Activated T-cell treated with anti-CD3 and anti-CD28 coated beads, Interleukin-2, amount 50 U/mL, for 1 hour (primary cell): ENCODE measurements at places on chromosomes 6 and 20.

GRCh38 chr6:120735641-120736040 lies 598.6 kb downstream of the TBC1D32 start:
- DNase-seq = no peak

DNA sequence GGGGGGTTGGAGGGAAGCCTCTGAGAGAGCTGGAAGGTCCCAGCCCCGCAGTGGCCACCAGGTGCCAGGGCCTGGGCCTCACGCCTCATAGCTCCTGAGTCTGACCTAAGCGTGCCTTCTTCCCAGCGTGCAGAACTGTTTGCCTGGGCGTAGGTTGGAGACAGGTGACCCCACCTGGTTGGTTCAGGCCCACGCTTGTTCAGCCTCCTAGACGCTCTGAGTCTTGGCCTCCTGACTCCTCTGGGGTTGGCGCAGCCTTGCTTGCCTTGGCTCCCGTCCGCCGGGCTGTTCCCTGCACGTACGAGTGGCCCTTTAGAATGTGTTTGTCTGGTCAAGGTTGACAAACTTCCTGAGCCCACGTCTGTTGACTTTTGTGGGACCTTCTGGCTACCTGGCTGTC lies 70.8 kb downstream of the EYA2 start:
- DNase-seq = no peak

DNA sequence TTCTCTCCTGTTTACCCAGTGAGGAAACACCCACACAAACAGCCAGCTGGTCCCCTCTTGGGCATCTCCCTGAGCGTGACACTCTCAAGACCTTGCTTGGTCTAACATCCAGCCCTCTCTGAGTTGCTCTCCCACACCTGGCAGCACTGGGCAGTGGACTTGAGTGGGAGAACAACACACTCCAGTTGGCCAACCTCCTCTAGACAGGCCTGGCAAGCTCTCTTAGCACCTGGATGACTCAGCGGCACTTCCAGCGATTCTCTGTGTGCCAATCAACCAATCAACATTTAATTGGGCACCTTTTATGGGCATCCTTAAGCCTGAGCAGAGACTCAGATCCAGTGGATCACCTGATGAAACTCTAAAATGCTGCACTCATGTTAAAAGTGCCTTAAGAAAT lies 76.6 kb upstream of the QKI start:
- DNase-seq = no peak

DNA sequence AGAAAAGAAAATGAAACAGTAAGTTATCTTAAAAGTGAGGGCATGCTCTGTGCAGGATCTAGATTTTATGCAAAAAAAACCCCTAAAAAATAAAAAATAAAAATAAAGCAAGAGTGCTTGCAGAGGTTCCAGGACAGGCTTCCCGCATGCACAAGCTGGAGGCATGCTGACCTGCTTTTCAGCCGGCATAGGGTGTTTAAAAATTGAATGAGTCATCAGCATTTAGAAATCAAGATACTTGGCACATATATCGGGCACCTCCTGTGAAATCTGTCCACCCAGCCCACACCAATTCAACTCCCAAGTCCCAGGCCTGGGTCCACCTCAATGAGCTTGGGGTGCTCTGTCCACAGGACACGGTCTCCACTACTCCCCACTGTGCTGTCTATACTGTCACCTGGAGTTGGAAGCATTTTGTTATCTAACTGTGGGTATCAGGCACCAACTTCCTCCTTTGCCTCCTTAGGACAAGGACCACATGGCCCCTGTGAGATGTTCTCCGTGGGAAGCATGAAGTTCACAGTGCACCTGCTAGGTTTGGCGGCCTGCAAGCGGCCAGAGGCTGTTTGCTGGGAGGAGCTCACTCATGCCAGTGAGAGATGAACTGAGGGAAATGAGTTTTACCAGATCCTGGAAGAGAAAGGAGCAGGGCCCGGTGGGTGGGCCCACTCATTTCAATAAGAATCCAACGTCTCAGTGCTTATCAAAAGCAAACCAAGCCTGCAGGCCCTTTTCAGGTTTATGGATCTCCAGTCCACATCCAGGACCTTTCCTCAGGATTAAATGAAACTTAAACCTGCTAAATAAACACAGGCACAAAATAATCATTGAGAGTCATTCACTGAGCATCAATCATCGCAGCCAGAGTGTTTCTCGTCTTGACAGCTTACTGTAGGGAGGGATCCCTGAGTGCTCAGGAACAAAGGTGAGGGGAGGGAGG lies 121.1 kb downstream of the FOXA2 start:
- no peak for DNase-seq
